ENCODE measurements at places on chromosomes 11 and 22.

- peak; percentile 81 for DNase-seq
Measured at GRCh38 chr22:37427135-37427710, at the start of gene ELFN2. Gene ELFN2 (minus strand): TSS chr22:37427479. CDS start chr22:37375534, 51,945 bp downstream.

DNA sequence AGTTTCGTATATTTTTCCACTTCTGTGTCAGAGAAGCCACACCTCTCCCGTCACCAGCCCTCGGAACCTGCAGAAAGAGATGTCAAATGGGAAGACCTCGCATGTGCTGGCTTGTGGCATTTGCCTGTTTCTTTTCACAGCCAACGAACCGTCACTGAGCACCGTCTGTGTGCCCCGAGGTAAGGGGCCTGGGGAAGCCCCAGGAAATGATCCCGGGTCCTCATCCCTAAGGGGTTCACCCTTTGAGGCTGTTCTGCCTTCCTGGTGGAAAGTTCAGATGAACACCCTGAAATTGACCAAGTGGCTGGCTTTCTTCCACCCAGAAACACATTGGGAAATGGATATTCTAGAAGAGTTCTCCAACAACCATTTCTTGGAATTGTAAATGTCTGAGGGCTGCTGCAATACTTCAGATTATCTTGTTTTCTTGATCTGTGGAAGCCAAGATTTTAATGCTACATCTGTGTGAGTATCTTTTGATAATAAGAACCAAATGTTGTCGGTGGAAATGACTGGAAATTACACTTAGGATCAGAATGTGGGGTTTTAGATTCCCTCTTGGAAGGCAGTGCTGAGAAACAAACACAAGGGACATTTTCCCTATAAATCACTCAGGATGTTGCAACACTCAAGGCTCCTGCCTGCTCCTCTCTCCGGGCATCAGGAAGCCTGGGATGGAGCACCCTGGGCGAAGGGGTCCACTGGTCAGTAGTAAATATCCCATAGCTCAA, 37.6 kb downstream of the RIBC2 start:
- DNase-seq, result no peak

- no peak for DNase-seq
Measured at GRCh38 chr11:8477151-8477550, 116.9 kb downstream of the STK33 start.

GRCh38 chr11:117898059-117898458, 21.6 kb upstream of the FXYD6 start:
- no peak for DNase-seq

DNA sequence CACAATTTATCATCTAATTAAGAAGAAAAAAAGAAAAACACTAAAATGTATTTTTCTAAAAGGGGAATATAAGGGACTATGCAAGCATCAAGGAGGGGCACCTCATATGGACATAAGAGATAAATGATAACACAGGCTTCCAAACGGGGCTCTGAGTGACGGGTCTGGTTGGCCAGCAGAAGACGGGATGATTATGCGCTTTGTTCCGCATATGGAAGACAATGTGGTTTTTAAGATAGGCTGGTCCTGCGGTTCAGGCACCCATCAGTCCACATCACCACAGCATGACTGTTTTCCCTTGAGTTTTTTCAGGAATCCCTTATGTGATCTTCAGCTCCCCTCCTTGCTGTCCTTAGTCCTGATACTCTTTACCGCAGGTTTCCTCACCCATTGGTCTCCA, 404.6 kb downstream of the OPCML start:
- DNase-seq, result no peak

DNA sequence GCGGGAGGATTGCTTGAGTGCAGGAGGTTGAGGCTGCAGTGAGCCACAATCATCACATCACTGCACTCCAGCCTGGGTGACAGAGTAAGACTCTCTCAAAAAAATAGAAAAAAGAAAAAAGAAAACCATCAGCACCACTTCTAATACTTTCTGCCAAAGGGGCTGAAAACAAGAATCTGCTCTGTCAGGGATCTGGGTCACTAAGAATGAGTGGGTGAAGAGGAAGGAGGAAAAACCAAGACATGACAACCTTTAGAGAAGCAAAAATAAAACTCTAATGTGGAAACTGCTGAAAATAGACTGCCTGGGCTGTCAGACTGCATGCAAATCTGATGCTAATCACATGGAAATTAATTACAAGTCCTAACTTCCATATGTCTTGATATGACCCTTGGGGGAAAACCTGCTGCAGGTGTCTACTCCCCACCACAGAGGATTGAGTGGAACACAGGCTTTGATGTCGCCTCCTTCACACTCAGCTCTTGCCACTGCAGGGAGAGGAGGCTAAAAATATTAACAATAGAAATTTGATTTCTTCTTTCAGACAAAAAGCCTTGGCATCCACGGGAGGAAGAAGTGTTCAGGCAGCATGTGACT, 62.5 kb upstream of the CRTAM start:
- no peak for DNase-seq

- no peak for DNase-seq
Measured at GRCh38 chr22:49137206-49137840, 690.4 kb downstream of the BRD1 start.

DNA sequence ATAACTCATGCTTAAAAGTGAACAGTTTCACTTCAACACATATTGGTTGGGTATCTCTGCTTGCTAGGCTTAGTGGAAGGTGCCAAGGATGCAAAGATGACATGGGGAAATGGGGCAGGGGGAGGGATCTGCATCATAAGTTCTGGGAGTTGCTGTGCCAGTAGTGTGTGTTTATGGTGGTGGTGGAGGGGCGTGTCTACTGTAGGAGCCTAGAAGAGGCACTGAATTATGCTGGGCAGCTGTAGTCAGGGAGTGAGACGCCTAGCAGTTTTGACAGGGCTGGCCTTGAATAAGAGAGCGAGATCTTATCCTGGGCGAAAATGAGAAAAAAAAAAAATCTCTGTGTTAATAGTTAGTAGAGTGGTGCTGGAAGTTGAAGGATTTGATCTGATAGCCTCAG, 3.0 kb downstream of the ELMOD1 start:
- no peak for DNase-seq

GRCh38 chr22:50057278-50058060, 629 bp downstream of the TTLL8 start:
- no peak for DNase-seq

- no peak for DNase-seq
Measured at GRCh38 chr11:118853678-118854077, 30.0 kb upstream of the CXCR5 start.

GRCh38 chr11:11167806-11168205, 185.2 kb downstream of the CSNK2A3 start:
- DNase-seq, result no peak

- DNase-seq, result no peak
Measured at GRCh38 chr11:30406978-30407762, 84.3 kb downstream of the ARL14EP start.

DNA sequence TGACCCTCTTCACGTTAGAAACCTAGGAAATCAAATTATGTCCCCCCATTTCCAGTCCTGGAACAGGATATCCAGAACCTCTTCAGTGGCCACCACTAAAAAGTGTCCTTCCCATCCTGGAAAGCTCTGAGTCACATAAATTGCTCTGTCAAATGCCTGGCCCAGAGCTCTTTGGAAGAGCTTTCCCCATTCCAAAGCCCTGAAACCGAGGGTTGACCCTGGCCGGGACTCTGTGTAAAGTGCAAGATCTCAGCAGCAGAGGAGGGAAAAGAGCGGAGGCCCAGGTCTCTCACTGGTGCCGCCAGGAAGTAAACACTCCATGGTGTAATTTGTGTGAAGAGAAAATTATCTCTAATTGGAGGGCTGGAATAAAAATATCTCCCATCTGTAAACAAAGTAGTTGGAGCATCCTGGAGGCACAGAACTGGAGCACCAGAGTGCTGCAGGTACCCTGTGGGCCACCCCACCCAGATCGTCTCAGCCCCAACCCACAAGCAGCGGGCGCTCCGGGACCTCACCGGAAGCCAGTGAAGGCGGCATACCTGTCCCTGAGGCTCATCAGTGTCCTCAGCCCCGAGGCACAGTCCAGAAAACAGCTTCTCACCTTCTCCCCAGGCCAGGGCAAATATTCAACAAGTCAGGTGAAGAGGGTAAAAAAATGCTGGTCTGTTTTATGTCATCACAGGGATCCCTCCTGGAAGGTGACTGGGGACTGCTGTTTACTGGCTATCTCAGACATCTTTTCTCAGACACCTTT, 4.7 kb upstream of the JAM3 start:
- no peak for DNase-seq

- peak; percentile 63 for DNase-seq
Measured at GRCh38 chr11:59172345-59173079, 580 bp downstream of the DTX4 start.

GRCh38 chr11:4994551-4994950, at the start of gene OR51L1:
Gene OR51L1 (plus strand): TSS chr11:4994851. CDS start chr11:4998983, 4,132 bp downstream.
- DNase-seq, result no peak

GRCh38 chr11:68457898-68458249, 2.7 kb upstream of the PPP6R3 start:
- DNase-seq, result no peak

DNA sequence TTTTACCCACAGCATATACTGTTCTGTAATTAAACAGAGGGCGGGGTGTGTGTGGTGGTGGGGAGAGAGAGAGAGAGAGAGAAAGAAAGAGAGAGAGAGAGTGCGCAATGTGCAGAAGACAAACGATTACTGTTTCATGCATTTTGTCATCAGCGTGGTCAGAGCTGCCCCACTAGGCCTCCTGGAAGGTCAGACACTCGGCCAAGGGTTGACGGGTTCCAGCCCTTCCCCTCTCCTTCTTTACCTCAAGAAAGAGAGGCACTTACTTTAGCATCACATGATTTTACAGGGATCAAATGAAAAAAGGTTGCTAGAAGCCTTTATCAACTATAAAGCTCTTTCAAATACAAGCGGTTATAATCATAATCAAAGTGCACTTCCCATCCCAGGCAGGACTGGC, 269.2 kb upstream of the SORL1-AS1 start:
- DNase-seq, result peak; percentile 6

GRCh38 chr11:11397036-11397415, 44.0 kb upstream of the CSNK2A3 start:
- DNase-seq, result no peak

GRCh38 chr11:63918507-63919191, 1.7 kb upstream of the RCOR2 start:
- DNase-seq, result peak; percentile 56

GRCh38 chr11:116384407-116384806, 388.4 kb downstream of the BUD13 start:
- peak; percentile 89 for DNase-seq

DNA sequence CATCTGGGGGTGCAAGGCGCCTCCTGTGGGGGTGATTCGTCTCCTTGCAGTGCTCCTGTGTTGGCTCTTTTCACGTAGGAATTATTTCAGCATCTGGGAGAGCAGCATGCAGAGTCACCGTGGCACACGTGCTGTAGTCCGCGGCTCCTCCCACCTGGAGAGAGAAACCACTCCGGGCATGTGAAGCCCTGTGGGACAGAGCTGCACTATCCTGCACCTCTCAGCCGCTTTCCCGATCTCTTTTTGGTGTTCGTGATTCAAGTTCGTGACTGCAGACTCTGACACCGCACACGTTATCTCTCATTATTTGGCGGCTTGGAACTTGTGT, 394.6 kb downstream of the TBC1D22A start:
- DNase-seq, result no peak

GRCh38 chr11:19955660-19956059, 204.6 kb downstream of the DBX1 start:
- peak; percentile 55 for DNase-seq

- peak; percentile 26 for DNase-seq
Measured at GRCh38 chr22:20432244-20432686, 5.4 kb downstream of the SCARF2 start.

DNA sequence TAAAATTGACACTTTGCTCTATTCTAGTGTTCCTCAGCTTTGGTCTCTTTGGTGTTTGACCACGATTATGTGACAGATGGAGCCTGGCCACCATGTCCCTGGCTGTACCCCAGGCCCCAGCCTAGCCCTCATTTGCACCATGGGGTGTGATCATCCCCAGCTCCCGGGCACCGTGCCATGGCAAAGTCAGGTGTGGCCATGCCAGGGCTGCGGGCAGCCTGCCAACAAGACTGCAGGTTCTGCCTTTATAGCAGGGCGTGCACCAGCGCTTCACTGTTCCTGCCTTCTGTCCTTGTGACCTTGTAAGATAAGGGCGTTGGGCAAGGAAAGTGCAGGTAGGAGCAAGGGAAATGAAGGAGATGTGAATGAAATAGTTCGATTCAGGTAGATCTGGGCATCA, 22.4 kb upstream of the APOBEC3A start:
- DNase-seq, result no peak

DNA sequence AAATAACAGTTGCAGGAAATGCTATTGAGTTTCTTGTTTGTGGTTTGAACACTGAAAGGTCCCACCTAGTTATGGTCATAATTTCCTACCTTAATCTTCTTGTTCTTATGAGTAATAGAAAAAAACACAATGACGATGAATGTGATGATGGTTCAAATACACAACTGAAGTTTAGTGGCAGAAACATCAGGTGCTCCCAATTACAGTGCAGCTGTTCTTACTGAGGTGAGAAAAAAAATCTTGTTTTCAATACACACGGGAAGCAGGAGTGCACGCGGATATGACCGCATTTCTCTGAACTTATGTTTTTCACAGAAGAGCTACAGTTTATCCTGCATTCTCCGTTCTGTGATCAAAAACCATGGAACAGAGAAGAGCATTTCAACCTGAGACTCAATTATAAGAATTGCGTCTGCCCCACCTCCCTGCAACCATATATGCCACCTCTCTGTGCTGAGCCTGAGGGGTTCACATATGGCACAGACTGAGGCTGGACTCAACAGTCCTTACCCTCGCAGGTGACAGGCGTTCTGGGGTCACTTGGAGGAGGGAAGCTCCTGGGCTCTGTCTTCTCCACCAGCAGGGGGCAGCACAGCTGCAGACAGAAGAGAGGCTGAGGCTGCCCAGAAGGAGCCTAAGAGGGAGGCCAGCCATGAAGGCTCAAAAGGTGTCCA, 99.7 kb upstream of the IGLL5 start:
- peak; percentile 66 for DNase-seq

- no peak for DNase-seq
Measured at GRCh38 chr22:25192406-25192805, 7.3 kb upstream of the CRYBB3 start.

DNA sequence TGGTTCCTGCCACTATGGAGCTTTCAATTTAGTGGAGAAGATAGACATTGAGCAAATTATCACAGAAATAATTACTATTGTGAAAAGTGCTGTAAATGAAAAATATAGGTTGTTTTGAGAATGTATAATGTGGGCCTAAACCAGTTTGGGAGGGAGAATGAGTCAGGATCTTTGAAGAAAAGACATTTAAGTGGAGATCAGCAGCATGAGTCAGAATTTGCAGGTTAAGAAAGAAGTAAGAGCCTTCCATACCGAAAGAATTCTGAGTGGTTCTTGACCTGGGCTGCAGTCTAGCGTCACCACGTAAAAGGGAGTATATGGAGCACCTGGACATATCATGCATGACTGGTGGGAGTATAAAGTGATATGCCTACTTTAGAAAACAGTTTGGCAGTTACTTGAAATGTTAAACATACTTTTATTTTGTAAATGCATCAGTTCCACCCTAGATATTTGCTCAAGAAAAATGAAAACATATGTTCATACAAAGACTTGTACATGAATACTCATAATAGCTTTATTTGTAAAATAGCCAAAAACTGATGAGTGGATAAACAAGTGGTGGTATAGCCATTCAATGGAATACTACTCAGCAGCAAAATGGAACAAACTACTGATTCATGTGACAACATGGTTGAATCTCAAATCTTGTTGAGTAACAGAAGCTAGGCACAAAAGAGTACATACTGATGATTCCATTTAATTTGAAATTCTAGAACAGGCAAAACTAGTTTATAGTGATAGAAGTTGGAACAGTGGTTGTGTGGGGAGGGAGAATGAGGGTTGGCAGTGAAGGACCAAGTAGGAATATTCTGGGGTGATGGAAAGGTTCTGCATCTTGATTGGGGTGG, 99.2 kb downstream of the STIM1 start:
- DNase-seq, result no peak

Measured in SK-N-SH (cell line).